CD14-positive monocyte (primary cell): ENCODE measurements at places on chromosomes 3 and 15. TPM values are rescaled to one million over a fixed set of nuclear protein-coding genes. Genes with fewer than 3 reads are reported as not detected.

- DNase-seq, result no peak
- no peaks in the 10 kb centered on the region for H3K27me3 ChIP-seq
- no peak overlapping the region for H3K27ac ChIP-seq
- peaks cover 11% of the 10 kb centered on the region for H3K4me1 ChIP-seq
Measured at GRCh38 chr3:113136071-113136470, 75.3 kb upstream of the BOC start.

DNA sequence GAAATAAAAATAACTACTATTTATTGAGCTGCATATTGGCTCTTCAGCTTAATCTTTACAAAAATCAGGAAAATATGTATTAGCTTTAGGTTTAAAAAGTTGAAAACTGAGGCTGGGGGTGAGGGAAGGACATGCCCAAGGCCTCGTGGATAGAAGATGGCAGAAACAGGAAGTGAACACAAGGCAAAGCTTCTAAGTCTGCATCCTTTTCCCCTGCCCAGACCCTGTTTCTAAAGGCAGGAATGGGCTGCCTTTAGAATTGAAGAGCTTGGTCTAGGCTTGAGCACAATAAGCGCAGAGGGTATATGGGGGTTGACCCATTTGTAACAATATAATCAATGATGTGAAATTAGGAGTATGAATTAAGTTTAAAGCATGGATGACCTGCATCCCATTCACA is 6.1 kb downstream of the CLDN18 start:
- no peak overlapping the region for H3K27ac ChIP-seq
- H3K4me1 ChIP-seq, result no peaks in the 10 kb centered on the region
- DNase-seq, result no peak
- H3K27me3 ChIP-seq, result no peaks in the 10 kb centered on the region
- H3K4me3 ChIP-seq, result no peak overlapping the region

DNA sequence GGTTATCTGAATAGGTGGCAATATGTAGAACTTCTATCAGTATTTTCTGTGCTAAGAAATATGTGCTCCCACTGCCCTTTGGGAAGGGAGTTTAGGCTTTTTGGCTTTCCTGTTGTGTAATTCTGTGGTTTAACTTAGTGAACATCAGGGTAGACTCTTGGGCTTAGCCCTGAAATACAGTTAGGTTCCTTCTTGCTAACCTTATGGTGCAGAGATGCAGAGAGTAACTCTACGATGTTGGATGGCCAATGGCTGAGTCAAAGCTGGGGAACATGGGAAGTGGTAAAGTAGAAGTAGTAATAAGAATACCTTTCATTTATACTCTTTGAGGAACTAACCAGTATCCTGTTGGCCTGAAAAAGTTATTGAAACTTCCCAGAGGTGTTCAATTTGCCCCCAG is 80.8 kb upstream of the IL12A start:
- H3K27ac ChIP-seq, result no peak overlapping the region
- peak; percentile 29 for DNase-seq

- DNase-seq, result no peak
- H3K4me1 ChIP-seq, result no peaks in the 10 kb centered on the region
- no peak overlapping the region for H3K4me3 ChIP-seq
- H3K27ac ChIP-seq, result no peak overlapping the region
- H3K36me3 ChIP-seq, result no peaks in the 10 kb centered on the region
Measured at GRCh38 chr15:88191812-88192165, 64.8 kb downstream of the NTRK3 start.

- no peak overlapping the region for H3K27ac ChIP-seq
- DNase-seq, result no peak
- H3K36me3 ChIP-seq, result no peaks in the 10 kb centered on the region
- H3K4me3 ChIP-seq, result no peak overlapping the region
- no peaks in the 10 kb centered on the region for H3K27me3 ChIP-seq
Measured at GRCh38 chr3:55551644-55552043, 64.5 kb upstream of the WNT5A start.

- H3K27me3 ChIP-seq, result no peaks in the 10 kb centered on the region
- H3K36me3 ChIP-seq, result no peaks in the 10 kb centered on the region
- H3K4me3 ChIP-seq, result no peak overlapping the region
Measured at GRCh38 chr3:187811585-187812250, 66.5 kb upstream of the BCL6 start.

GRCh38 chr3:140359233-140359995 is 318.4 kb upstream of the TRIM42 start:
- no peak for DNase-seq
- no peak overlapping the region for H3K4me3 ChIP-seq
- H3K27me3 ChIP-seq, result no peaks in the 10 kb centered on the region
- H3K36me3 ChIP-seq, result no peaks in the 10 kb centered on the region
- no peak overlapping the region for H3K27ac ChIP-seq

DNA sequence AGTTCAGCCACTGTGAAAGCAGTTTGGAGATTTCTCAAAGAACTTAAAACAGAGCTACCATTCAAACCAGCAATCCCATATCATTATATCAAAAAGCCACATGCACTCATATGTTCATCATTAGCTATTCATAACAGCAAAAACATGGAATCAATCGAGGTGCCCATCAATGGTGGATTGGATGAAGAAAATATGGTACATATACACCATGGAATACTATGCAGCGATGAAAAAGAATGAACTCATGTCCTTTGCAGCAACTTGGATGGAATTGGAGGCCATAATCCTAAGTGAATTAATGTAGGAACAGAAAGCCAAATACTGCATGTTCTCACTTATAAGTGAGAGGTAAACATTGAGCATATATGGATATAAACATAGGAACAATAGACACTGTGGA is 32.1 kb downstream of the IMPG2 start:
- no peaks in the 10 kb centered on the region for H3K27me3 ChIP-seq
- no peak for DNase-seq
- H3K4me3 ChIP-seq, result no peak overlapping the region
- H3K4me1 ChIP-seq, result no peaks in the 10 kb centered on the region
- no peak overlapping the region for H3K27ac ChIP-seq
- H3K36me3 ChIP-seq, result no peaks in the 10 kb centered on the region

DNA sequence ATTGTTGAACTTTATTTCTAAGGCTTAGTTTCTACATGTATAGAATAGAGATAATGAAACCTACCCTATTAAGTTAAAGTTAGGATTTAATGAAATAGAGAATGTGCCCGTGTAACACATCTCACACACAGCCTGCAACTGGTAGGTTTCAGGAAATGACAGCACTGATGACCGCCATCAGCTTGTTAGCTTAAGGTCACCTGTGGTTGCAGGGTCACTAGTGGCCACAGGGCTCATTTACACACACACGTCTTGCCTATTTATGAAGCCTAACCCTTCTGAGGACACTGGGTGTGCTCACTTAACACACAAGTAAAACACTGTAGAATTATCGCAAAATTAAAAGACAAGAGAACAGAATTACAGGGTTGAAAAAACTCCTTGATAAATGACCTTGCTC is 20.1 kb downstream of the CHRM5 start:
- DNase-seq, result no peak
- H3K4me3 ChIP-seq, result no peak overlapping the region
- no peaks in the 10 kb centered on the region for H3K27me3 ChIP-seq
- H3K36me3 ChIP-seq, result no peaks in the 10 kb centered on the region

DNA sequence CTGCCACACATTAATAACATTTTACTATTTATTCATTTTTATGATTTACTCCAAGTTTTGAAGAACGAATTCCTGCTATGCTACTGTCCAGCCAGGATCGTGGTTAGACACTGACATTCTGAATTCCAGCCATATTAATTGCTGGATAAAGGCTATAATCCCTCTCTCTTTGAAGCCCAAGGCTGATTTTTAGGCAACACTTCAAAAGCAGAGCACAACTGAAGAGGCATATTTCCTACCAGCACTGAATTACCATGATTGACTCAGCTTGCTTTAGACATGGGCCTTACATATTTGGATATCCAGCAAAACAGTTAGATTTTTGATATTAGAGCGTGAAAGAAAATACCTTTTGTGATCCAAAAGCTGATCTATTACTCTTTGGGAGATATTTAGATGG is 205.0 kb downstream of the ZIC1 start:
- no peaks in the 10 kb centered on the region for H3K27me3 ChIP-seq
- H3K36me3 ChIP-seq, result no peaks in the 10 kb centered on the region
- H3K27ac ChIP-seq, result no peak overlapping the region

SLC12A1 gene
- polyA plus RNA-seq, result not detected

KNG1 gene
- polyA plus RNA-seq, result not detected in 2 replicates
